NCI-H187 treated with DMSO at 0.1 percent for 48 hours (cell line): ENCODE measurements at places on chromosomes 16 and 17.

DNA sequence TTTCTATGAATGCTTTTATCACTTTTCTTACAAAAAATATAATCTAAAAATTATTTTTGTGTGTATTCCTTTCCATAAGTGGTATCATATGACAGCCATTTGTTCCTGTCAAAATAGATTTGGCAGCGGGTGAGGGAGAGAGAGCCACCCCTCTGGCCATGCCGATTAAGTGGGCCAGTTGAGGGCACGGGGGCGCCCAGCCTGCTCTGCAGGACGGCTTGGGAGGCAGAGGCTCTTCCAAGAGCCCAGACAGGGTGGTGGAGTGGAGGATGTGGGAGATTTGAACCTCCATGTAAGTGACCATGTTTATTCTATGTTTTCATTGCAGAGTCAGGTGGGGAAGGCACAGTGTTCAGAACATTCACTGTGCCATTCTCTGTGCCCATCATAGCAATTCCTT lies 88.8 kb downstream of the IRX3 start:
- DNase-seq: no peak

GRCh38 chr16:27706866-27707685 lies 157.1 kb downstream of the KATNIP start:
- no peak for DNase-seq

DNA sequence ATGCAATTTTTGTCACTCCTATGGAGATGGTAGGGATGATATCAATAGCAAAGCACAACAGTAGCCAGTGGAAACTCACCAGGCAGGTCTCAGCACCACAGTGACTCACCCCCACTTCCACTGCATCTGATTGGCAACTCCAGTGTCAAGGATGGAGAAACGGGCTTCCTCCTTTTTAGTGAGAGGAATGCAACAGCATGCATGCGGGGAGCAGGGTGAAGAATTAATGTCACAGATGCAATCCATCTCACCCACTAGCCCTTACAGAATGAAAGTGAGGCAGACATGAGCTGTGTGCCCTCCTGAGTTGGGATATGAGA lies 467.0 kb upstream of the C16orf82 start:
- DNase-seq: no peak

GRCh38 chr17:38442548-38442947 lies 14.3 kb downstream of the ARHGAP23 start:
- DNase-seq: no peak

DNA sequence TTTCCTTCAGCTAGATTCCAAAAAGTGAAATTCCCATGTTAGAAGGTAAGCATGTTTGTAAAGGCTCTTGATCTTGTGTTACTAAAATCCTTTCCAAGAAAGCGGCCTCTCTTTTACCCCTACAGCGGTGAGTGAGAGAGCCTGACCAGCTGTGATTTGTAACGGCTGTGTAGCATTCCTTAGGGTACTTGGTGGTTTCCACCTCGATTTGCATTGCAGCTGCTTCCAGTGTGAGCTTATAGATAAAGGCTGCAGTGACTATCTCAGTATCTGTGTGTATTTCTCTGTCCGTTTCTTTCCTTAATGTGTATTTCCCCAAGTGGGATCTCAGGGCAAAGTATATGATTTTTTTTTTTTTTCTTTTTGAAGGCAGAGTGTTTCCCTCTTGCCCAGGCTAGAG lies 169.4 kb downstream of the SNX29 start:
- no peak for DNase-seq

GRCh38 chr17:4394208-4395110 lies 28.0 kb upstream of the UBE2G1 start:
- DNase-seq: no peak

- no peak for DNase-seq
Measured at GRCh38 chr17:76793775-76794174, 55.9 kb downstream of the MFSD11 start.

DNA sequence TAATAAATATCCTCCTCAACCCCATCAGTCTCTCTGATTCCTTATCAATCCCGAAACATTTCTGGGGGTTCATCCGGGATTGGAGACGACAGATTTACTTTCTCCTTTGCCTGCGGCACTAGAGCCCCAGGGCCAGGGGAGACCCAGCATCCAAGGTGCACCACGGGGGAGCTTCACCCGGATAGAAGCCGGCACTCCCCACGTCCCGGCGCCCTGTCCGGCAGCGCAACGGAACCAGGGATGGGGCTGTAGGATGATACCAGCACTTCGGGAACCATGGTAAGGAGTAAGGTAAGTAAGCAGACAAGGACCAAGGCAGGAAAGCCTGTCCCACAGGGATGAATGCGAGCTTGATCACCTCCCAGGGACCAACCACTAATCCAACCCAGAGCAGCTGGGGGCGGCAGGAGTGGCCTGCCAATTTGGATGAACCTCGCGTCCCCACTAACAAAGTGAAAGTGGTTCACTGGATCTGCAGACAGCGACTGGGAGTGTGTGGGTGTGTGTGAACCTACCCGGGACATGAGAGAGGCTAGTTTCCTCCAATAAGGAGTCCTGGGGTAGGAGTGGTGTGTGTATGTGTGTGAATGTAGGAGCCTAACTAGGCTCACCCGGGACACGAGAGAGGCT lies 11.9 kb downstream of the POLR3K start:
- DNase-seq: no peak

DNA sequence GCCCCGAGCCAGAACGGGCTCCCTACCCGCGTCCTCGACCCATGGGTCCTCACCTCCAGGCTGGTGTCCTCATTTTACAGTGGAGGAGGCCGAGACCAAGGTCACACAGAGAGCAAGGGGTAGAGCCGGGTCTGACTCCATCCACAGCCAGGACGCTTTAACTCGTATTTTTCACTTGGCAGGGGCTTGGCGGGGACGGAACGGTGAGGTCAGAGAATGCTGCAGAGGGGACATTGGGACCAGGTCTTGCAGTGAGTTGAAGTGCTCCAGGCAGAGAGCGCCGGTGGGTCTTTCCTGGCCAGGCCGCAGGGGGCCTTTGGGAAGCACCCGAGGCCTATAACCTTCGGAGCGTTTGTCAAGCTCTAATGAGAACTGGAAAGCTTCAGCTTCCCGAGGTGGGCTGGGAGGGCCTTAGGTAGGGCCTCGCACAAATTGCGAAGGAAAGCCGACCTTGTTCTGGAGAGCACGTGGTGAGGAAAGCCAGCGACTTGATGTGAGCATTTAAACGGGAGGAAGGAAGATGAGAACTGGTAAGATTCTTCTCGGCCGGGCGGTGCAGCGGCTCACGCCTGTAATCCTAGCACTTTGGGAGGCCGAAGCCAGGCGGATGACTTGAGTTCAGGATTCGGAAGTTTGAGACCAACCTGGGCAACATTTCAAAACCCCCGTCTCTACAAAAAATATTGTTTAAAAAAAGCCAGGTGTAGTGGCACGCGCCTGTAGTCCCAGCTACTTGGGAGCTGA lies 908 bp upstream of the CLUH start:
- no peak for DNase-seq

DNA sequence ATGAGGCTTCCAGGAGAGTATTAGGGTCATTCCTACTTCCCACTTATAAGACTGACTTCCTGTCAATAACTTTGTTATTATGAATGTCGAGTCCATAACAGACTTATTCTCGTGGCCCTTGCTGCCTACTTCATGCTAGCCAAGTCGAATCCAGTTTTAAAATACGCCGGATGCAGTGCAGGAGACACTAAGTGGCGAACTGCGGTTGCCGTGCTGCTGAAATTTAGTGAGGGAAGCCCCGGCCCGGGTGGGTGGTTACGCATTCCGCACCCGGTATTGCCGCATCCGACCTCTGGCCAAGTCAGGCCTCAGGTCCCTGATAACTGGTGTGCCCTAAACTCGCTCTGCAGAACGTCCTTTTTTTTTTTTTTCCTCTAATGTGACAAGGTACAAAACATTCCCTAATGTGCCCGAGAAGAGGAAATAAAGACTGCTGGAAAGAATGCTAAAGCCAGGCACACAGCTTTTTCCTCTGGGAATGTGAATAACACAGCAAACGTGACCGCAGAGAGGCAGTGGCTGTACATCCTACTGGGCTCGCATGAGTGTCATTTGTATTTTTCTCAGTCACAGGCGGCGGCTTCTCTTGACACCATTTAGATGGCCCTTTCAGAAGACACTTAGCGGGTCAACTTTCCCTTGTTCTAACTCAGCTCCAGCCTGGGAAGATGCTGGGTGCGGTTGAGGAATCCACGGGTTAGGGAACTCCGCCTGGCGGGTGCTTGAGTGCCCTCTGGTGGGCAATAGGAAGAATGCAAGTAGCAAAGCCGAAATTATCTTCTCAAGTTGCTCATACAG lies 7.1 kb upstream of the AKTIP start:
- DNase-seq: no peak

GRCh38 chr17:79633154-79633553 lies 22.3 kb upstream of the RBFOX3 start:
- no peak for DNase-seq

GRCh38 chr16:19127205-19127604 lies 13.4 kb downstream of the ITPRIPL2 start:
- no peak for DNase-seq

GRCh38 chr16:79253100-79253631 lies 347.4 kb downstream of the MAF start:
- DNase-seq: no peak
